Activated T-cell treated with anti-CD3 and anti-CD28 coated beads, Interleukin-2, amount 50 U/mL, for 72 hours (primary cell): ENCODE measurements at places on chromosomes 2 and 18. TPM values are rescaled to one million over a fixed set of nuclear protein-coding genes. Genes with fewer than 3 reads are reported as not detected.

- no peak overlapping the region for H3K27ac ChIP-seq
- peaks cover 12% of the 10 kb centered on the region for H3K4me1 ChIP-seq
- H3K27me3 ChIP-seq: peaks cover 10% of the 10 kb centered on the region
- H3K4me3 ChIP-seq: no peak overlapping the region
Observed at GRCh38 chr2:152466041-152466440, 131.1 kb downstream of the FMNL2 start.

GRCh38 chr2:157363612-157364101 is 38.0 kb upstream of the ERMN start:
- peak overlapping the region; percentile 85 for H3K27ac ChIP-seq
- peak overlapping the region; percentile 85 for H3K4me3 ChIP-seq
- H3K36me3 ChIP-seq: peaks cover 39% of the 10 kb centered on the region
- peaks cover 37% of the 10 kb centered on the region for H3K4me1 ChIP-seq

TUBB8B gene
- total RNA-seq: not detected

GRCh38 chr2:159612255-159612901 is 4.0 kb downstream of the BAZ2B start:
- H3K4me1 ChIP-seq: peaks cover 16% of the 10 kb centered on the region
- DNase-seq: no peak
- peaks cover 28% of the 10 kb centered on the region for H3K27me3 ChIP-seq
- H3K36me3 ChIP-seq: peaks cover 1% of the 10 kb centered on the region

DNA sequence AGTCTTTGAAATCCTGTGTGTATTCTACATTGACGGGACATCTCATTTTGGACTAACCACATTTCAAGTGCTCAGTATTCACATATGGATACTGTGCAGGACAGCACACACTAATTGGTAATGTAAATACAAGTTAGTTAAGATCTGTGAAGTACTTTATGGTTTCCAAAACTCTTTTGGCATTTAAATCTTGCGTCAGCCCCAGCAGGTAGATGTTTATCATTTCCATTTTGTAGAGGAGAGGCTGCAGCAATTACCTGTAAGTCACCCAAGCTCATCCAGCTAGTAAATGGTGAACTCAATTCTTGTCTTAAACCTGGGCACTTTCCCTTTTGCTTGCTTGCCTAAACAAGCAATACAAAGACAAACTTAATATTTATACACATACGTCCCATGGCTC is 1.6 kb upstream of the NAGK start:
- H3K4me3 ChIP-seq: peak overlapping the region; percentile 29
- no peaks in the 10 kb centered on the region for H3K27me3 ChIP-seq
- DNase-seq: no peak

SRD5A2 gene
- total RNA-seq: not detected

- H3K4me1 ChIP-seq: no peaks in the 10 kb centered on the region
- no peak for DNase-seq
Observed at GRCh38 chr2:214934006-214934405, 124.5 kb upstream of the BARD1 start.

DNA sequence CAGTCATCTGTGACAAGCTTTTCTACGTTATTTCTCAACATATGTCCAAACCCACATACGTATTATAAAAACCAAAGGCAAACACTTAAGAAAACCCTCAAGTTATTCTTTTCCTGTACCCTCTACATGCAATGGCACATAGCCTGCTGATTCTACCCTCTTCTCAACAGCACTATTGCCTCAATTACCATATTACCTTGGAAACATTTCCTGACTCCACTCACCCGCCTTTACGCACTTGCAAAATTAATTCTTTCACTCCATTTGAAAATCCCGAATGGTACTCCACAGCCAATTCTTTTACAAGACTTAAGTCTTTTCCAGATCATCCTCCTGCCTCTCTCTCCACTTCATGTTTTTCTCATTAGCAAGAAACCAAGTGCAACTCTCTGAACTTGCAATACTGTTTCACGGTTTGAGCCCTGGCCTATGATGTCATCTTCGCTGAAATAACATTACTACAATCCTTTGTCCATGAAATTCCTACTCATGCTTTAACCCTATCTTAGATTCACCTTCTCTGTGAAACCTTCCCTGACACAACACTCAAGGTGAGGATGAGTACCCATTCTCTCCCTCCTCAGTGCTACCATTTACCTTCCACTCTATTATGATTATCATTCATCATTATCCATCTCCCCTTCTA is 29.0 kb downstream of the SESTD1 start:
- peak overlapping the region; percentile 21 for H3K27ac ChIP-seq
- no peak for DNase-seq
- no peaks in the 10 kb centered on the region for H3K27me3 ChIP-seq
- H3K36me3 ChIP-seq: no peaks in the 10 kb centered on the region

DNA sequence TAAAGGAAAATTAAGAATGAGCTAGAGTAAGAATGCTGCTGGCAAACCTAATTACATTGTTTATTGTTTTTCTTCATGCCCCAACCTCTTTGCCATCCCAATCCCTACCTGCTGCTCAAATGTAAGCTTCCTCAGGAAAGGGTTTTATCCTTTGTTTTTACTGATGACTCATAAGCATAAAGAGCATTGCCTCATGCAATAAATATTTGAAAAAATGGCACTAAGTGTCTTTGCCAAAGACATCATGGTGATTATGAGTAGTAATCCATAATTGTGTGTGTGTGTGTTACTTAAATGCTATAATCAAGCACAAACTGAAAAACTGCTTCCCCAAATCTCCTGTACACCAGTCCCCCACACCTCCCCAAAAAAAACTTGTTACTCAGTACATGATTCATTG is 53.4 kb downstream of the DNER start:
- DNase-seq: no peak
- H3K36me3 ChIP-seq: no peaks in the 10 kb centered on the region
- H3K27ac ChIP-seq: no peak overlapping the region
- H3K27me3 ChIP-seq: peaks cover 29% of the 10 kb centered on the region

DNA sequence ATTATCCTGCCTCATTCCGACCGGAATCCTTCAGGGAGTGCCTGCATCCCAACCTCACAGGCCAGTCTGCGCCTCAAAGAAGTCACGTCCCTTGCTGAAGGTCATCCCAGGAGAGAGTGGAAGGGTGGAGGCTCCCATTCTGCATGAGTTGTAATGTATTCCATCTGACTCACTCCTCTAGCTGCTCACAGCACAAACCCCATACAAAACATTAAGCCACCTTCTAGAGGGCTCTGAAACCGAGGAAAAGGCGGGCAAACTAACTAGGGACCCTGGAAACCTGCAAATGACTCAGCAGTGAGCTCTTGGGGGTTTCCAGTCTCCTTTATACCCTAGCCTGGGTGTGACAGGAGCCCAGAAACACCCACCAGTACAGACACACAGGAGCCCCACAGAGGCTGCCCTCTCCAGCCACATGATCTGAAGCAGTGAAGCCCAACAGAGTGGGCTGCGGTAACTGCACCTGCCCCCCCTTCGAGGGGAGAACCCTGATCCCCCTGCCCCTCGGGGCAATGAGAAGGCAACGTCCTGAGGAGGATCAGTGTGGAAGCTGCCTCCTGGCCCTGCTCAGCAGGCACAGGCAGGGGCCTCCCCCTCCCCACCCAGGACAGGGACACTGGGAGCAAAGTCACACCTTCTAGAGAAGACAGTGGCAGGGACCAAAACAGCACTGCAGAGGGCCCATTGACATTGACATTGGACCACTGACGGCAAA is 69.3 kb upstream of the SNTG2 start:
- no peak for DNase-seq
- no peak overlapping the region for H3K4me3 ChIP-seq
- H3K27me3 ChIP-seq: peaks cover 26% of the 10 kb centered on the region
- H3K27ac ChIP-seq: no peak overlapping the region
- H3K36me3 ChIP-seq: no peaks in the 10 kb centered on the region
- no peaks in the 10 kb centered on the region for H3K4me1 ChIP-seq

DNA sequence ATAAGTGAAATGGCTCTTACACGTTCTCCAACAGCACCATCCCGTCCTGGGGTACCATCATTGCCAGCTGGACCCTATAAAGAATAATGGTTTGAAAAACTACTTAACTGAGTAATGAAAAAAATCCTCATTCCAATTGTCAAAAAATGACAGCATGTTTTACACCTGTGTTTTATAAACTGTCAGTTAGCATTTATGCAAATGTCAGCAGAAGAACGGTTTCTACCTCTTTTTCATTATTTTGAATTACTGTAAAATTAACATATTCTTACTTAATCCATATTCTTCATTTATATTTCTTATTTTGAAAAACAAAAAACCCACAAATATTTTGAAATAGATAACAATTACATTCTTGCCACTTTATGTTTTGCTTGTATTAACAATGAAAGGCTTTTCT is 74.0 kb downstream of the COL3A1 start:
- H3K4me1 ChIP-seq: peaks cover 5% of the 10 kb centered on the region
- no peak for DNase-seq
- no peaks in the 10 kb centered on the region for H3K27me3 ChIP-seq
- no peak overlapping the region for H3K4me3 ChIP-seq

DNA sequence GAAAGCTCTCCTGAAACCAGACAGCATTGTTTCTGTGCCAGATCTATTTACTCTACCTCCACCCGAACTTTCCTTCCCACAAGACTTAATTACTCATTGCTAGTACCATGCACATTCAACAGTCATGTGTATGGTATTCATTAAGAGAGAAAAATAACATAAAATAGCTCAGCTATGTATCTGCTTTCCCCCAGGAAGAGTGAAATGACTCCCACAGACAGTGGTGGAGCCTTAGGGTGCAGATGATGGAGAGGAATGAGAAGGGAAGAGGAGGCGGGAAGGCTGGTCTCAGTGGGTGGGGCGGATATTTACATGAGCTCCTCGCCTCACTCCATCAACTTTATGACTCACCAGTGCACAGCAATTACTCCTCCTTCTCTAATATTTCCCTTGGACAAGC is 724.5 kb downstream of the EPHA4 start:
- no peak overlapping the region for H3K27ac ChIP-seq
- no peaks in the 10 kb centered on the region for H3K4me1 ChIP-seq
- no peak for DNase-seq
- H3K4me3 ChIP-seq: no peak overlapping the region

CYP1B1 gene
- 9.5 TPM for total RNA-seq

ZEB2 gene
- total RNA-seq: 22.5 TPM
